Heart right ventricle (tissue), 16 donors: ENCODE measurements at places on chromosomes 12 and 14. TPM values are rescaled to one million over a fixed set of nuclear protein-coding genes. Genes with fewer than 3 reads are reported as not detected.

DNA sequence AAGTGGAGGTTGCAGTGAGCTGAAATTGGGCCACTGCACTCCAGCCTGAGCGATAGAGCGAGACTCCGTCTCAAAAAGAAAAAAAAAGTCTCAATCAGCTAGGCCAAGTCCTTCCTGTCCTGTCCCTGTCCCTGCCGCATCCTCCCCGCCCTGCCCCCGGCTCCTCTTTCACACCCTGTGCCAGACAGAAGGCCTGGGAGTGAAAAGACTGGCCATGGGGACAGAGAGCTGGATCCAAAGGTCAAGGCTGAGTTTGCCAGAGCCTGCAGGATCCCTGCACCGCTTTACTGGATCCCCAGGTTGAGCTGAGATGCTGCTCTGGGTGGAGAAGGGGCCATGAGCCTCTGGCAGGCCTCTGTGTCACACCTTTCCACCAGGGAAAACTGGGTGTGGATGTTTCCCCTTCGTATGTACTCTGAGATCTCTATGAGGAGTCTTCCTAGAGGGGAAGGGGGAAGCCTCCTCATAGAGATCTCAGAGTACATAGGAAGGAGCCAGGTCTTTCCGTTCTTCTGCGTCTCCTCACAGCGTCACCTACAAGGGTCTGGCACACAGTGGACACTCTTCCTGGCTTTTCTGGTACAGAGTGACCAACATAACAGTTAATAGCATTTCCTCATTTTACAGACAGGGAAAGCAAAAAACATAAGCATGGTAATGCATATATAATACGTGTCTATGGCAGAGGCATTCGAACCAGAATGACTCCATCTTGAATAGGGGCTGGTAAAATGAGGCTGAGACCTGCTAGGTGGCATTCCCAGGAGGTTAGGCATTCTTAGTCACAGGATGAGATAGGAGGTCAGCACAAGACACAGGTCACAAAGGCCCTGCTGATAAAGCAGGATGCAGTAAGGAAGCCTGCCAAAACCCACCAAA is 35.1 kb downstream of the NINJ2 start:
- DNase-seq: no peak
- no peaks in the 10 kb centered on the region for H3K36me3 ChIP-seq

DNA sequence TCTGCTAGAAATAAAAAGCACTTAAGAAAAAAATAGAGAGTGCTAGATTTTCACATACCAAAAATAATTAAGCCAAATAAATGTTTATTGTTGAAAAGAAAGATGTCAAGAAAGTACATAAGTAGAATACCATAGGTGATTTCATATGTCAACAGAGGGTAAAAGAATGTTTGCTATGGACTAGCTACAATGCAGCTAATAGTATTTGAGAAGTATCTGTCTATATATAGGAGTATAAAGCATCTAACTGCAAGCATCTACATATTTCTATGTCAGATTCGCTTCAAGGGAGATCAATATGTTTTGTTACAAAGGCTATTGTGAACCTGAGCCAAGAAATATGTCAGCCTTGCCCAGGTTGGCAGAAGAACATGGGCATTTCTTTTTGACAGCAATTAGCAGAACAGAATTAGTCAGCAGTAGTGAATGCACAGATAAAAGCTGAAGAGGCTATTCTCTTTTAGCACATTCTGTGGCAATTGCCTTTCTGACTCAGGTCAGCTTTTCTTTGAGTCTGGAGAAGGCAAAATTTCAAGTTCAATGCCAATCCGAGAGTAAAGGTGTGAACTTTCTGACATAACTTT is 140.1 kb downstream of the ALG10B start:
- H3K36me3 ChIP-seq: no peaks in the 10 kb centered on the region
- H3K27me3 ChIP-seq: no peaks in the 10 kb centered on the region
- H3K4me3 ChIP-seq: no peak overlapping the region
- H3K27ac ChIP-seq: no peak overlapping the region
- H3K4me1 ChIP-seq: no peaks in the 10 kb centered on the region
- no peak for DNase-seq

GRCh38 chr12:89154743-89155499 is 197.4 kb downstream of the DUSP6 start:
- no peaks in the 10 kb centered on the region for H3K27me3 ChIP-seq
- no peaks in the 10 kb centered on the region for H3K36me3 ChIP-seq
- H3K27ac ChIP-seq: peak overlapping the region; percentile 43
- DNase-seq: no peak

- H3K27ac ChIP-seq: no peak overlapping the region
- H3K4me1 ChIP-seq: peaks cover 42% of the 10 kb centered on the region
- H3K4me3 ChIP-seq: no peak overlapping the region
- DNase-seq: no peak
- H3K27me3 ChIP-seq: no peaks in the 10 kb centered on the region
Measured at GRCh38 chr12:15602051-15602672, 187.0 kb downstream of the EPS8 start.

- no peak overlapping the region for H3K4me3 ChIP-seq
- H3K4me1 ChIP-seq: no peaks in the 10 kb centered on the region
- H3K27ac ChIP-seq: no peak overlapping the region
- no peaks in the 10 kb centered on the region for H3K27me3 ChIP-seq
Measured at GRCh38 chr12:106492857-106493256, 89.9 kb upstream of the RFX4 start.

GRCh38 chr14:99755629-99756603 is 37.3 kb upstream of the EML1 start:
- H3K36me3 ChIP-seq: no peaks in the 10 kb centered on the region
- DNase-seq: peak; percentile 83
- no peaks in the 10 kb centered on the region for H3K27me3 ChIP-seq
- peak overlapping the region; percentile 24 for H3K27ac ChIP-seq
- H3K4me3 ChIP-seq: no peak overlapping the region

DNA sequence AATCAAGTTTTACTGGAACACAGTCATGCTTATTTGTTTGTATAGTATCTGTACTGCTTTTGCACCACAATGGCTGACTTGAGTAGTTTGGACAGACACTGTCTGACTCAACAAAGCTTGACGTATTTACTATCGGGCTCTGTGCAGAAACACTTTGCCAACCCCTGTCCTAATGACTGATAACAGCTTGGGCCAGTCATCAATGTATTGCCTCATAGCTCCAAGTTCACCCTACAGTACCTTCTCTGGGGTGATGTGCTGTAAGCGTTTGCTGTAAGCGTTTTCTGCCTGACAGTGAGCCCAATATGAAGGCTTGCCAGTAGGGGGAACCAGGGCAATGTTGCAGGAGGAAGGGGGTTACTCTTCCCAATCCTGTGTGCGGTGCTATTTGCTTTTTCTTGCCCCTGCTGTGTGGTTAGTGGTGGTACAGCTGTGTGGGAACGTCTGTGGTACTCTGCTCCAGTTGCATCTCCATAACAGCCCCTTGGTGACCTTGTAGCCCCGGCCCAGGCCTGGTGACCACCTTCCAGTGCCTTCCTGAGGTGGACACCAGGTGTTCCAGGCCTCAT is 5.4 kb upstream of the CCDC177 start:
- no peaks in the 10 kb centered on the region for H3K36me3 ChIP-seq
- no peak overlapping the region for H3K27ac ChIP-seq
- peaks cover 8% of the 10 kb centered on the region for H3K4me1 ChIP-seq
- H3K4me3 ChIP-seq: no peak overlapping the region
- H3K27me3 ChIP-seq: peaks cover 22% of the 10 kb centered on the region
- DNase-seq: no peak

DNA sequence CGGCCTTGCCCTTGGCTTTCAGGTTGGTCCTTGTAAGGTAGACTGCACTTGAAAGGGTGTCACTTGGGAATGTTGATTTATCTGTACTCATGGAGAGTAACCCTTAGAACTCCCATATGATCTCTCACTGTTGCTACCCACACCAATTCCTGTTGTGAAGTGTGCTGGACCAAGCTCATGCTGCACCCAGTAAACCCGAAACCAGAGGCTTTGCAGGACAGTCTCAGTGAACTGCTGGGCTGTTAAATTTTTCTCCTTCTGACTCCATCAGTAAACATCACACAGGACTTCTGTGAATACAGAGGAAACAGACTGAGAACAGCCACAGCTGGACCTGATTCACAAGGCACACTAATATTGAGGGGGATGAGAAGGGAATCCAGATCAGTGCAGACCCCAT is 783.0 kb downstream of the TMEM121 start:
- no peak overlapping the region for H3K27ac ChIP-seq
- H3K4me1 ChIP-seq: no peaks in the 10 kb centered on the region
- DNase-seq: no peak
- H3K36me3 ChIP-seq: no peaks in the 10 kb centered on the region

- no peak within 1 kb of the TSS for H3K4me3 ChIP-seq
- H3K27ac ChIP-seq: no peak within 1 kb of the TSS
- H3K36me3 ChIP-seq: no peaks in the 10 kb centered on the region
- peaks cover 15% of the 10 kb centered on the region for H3K27me3 ChIP-seq
- DNase-seq: no peak
Measured at GRCh38 chr14:94476023-94476422, at the start of gene SERPINA9. TSS of gene SERPINA9 (minus strand) at chr14:94476197. CDS start at chr14:94469840, 6,357 bp downstream.

GRCh38 chr12:50992819-50993218 is 33.4 kb downstream of the SLC11A2 start:
- peak; percentile 17 for DNase-seq
- H3K36me3 ChIP-seq: peaks cover 100% of the 10 kb centered on the region
- no peaks in the 10 kb centered on the region for H3K4me1 ChIP-seq
- H3K27me3 ChIP-seq: no peaks in the 10 kb centered on the region
- no peak overlapping the region for H3K4me3 ChIP-seq

GRCh38 chr14:74048281-74048680 is 29.1 kb downstream of the BBOF1 start:
- no peaks in the 10 kb centered on the region for H3K36me3 ChIP-seq
- no peak overlapping the region for H3K27ac ChIP-seq
- no peak overlapping the region for H3K4me3 ChIP-seq
- no peaks in the 10 kb centered on the region for H3K4me1 ChIP-seq
- DNase-seq: no peak

DCN gene
- total RNA-seq: 812 TPM

PRH2 gene
- not detected for total RNA-seq

RAB15 gene
- 52.9 TPM for total RNA-seq

MYH6 gene
- total RNA-seq: 7,525 TPM
